NCI-H345 (cell line): ENCODE measurements at places on chromosomes 1 and 21.

DNA sequence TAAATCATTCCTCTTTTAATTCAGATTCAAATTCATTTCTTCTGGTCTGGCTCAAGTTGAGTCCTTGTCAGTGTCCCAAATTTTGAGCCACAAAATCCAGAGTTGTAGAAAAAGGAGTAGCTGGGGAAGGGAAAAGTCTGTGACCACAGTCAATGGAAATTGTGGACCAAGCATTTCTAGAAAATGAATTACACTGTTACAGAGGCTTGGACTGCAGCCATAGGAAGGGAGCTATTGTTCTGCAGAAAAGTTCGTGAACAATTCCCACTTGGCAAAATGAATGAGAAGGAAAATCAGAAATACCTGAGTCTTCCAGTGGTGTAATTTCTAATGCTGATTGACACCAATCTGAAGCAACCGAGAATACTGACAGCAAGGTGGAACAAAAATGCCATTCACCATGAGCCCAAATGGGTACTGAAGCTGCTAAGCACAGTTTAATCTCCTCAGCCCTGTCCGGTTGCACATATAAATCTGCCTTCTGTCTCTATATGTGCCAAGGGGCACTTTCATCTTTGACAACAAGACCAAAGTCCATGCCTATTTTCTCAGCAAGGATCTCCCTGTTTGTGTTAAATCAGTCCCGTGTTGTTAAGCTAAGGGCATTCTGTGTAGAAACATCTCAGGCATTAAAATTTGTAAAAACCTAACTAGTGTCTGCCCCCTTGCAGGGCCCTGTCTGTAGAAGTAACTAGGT, 51.3 kb downstream of the TEX35 start:
- no peak for DNase-seq

GRCh38 chr1:56173736-56174135, 405.6 kb downstream of the PLPP3 start:
- DNase-seq: no peak

DNA sequence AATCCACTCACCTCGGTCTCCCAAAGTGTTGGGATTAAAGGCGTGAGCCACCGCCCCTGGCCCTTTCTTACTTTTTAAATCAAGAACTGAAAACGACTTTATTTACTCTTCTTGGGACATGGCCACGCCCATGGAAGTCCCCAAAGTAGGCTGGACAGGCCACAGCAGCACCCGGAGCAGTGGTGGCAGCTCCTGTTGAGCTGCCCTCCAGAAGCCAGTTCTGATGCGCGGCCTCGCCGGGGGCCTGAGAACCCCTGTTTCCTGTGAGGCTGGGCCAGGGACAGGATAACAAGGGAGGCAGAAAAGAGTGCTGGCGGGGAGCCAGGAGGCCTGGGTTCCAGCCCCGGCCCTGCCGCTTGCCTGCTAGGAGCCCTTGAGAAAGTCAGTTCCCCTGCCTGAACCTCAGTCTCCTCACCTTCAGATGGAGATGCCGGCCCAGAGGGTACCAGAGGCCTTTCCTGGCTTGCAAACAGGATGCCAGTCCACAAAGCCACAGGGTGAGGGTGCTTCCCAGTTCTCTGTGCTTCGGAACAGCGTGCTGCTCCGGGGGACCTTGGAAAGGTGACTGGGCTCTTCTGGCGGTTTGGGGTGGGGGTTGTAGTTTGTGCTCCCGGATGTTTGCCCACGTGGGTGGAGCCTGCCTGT, 59.4 kb downstream of the RUNX3 start:
- no peak for DNase-seq

- DNase-seq: no peak
Observed at GRCh38 chr1:181213056-181213455, 124.6 kb downstream of the IER5 start.

- no peak for DNase-seq
Observed at GRCh38 chr1:64525116-64525686, 55.3 kb downstream of the CACHD1 start.

DNA sequence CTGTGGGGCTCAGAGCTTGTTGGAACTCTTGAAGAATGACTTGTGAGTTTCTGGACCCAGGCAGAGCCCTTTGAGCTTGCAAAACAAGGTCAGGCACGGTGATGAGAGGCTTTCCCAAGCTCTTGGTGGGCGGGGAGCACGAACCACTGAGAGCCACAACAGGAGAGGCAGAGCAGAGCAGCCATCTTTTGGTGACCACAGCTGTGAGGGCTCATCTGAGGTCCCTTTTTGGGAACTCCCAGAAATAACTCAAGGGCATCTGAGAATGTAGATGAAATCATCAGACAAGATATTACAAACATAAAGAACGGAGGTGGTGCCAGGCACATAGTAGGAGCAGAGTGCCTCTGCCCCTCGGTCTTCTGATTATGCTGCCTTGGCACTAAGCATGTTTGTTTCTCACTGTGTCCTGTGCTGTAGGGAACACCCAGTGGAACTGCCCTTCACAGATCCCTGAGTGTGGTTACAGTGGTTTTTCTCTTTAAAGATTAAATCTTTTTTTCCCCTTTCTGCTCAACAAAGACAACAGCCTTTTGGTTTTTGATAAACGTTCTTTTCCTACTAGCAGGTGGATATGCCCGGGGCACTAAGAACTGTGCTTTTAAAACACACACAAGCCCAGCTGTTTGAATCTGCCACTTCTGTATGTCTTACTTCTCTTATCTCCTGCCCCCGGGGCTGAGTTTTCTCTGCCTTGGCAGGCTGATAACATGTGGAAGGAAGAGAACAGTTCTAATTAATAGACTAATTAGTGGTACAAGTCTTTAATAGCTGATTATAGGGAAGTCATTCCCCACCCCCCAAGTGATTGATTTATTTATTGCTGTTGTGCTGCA, 37.7 kb downstream of the CD34 start:
- DNase-seq: no peak

DNA sequence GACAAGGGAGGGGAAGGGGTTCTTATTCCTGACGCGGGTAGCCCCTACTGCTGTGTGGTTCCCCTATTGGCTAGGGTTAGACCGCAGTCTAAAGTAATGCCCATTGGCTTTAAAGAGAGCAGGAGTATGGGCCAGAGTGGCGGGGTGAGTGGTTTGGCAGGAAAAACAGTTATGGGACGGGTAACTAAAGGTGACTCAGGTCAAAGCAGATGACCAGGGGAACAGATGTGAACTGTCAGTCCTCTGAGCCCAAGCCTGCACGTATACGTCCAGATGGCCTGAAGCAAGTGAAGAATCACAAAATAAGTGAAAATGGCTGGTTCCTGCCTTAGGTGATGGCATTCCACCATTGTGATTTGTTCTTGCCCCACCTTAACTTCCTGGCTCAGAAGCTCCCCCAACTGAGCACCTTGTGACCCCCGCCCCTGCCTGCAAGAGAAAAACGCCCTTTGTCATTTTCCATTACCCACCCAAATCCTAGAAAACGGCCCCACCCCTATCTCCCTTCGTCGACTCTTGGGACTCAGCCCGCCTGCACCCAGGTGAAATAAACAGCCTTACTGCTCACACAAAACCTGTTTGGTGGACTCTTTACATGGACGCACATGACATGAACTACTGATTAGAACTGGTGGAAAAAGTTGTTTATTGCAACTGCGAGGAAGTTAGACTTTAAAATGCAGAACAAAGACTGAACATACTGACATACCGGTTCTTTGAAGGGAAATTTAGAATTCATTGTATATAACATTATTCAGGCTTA, 758 bp upstream of the ATAD3B start:
- DNase-seq: no peak

DNA sequence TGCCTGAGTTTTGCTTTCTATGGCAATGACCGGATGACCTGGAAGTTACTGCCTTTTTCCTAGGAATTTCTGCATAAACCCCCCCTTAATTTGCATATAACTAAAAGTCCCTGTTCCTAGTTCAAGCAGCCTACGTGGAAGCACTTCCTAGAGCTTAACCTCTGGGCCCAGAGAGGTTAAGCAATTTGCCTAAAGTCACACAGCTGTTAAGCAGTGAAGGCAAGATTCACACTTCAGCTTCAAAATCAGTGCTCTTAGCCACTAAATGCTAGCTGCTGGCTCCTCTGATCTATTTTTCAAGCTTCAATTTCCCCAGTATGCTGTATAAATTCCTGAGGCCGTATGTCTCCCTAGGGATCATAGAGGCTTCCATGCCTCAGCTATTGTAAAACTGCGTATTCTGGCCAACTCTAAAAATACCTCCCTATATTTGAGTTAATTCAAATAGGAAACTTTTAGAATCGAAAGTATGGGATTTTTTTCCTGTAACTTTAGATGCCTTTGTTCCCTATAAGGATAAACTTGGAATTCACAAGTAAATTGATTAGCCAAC, 53.1 kb upstream of the CD5L start:
- no peak for DNase-seq

- no peak for DNase-seq
Observed at GRCh38 chr1:228038387-228039005, 31.7 kb downstream of the WNT3A start.

DNA sequence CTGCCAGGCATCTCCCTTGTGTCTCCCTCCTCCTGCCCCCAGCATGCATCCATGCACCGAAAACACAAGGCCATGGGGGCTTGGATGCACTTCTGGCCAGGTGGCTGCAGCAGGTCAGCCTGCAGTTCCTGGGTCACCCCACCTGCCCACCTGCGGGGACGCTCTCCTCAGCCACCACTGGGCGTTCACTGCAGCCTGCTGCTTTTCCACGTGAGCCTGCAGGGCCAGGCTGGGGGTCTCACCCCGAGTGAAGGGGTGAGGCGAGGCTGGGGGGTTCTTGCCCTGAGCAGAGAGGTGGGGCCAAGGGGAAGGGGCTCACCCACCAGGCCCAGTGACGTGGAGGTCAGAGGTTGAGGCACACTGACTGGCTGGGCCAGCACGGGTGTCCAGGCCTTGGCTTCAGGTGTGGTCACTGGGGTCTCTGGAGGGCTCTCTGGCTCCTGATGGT, 64.6 kb downstream of the WNT9A start:
- DNase-seq: no peak

DNA sequence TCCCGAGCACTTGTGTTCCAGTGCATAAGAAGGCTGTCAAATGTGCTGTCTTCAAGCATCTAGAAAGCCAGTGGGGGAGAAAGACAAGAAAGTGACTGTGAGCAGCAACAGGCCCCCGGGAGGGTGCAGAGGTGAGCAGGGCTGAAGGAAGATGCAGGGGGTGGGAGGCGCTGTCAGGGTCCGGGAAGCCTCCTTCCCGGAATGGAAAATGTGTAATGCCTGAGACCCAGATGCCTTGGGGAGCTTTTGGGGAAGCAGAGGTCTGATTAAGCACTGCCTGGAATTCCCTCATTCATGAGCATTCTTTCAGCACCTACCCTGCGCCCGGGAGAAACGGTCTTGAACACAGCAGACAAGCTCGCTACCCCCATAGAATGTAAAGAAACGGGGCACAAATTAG, 1.3 kb downstream of the NPHP4 start:
- no peak for DNase-seq

DNA sequence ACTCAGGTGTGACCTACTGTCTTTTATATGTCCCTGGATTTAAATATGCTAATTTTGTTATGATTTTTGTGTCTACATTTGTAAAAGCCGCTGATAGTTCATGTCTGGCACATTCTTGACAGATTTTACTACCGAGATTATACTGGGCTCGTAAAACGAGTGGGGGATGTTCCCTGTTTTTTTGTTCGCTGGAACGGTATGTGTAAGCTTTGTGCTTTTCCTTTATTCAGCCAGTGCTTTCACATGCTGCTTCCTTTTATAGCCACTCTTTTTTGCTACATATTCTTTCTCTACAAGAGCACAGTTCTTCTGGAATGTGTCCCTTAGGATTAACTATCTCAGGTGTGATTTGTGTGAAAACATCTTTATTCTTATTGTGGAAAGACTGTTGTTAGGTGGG, 46.6 kb downstream of the ADARB1 start:
- no peak for DNase-seq

GRCh38 chr1:31783846-31784245, 19.7 kb upstream of the ADGRB2 start:
- DNase-seq: no peak

GRCh38 chr21:34836933-34837505, 168.2 kb downstream of the CLIC6 start:
- no peak for DNase-seq

GRCh38 chr1:169699707-169700106, 11.7 kb downstream of the SELL start:
- no peak for DNase-seq

DNA sequence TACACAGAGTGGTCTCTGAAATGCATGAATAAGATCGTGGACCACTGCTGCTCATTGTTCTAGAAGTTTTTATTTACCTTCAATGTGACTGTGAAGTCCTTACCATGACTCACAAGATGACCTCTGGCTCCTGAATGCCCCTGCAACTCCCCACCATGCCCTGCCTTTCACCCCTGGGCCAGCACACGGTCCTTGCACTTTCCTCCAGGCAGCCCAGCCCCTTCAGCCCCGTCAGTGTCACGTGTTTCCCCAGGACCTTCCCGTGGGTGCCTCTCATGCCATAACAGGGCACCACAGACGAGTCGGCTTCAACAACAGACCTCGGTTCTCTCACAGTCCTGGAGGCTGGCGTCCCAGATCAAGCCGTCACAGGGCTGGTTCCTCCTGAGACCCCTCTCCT, 62.1 kb downstream of the B3GALT5 start:
- DNase-seq: no peak

DNA sequence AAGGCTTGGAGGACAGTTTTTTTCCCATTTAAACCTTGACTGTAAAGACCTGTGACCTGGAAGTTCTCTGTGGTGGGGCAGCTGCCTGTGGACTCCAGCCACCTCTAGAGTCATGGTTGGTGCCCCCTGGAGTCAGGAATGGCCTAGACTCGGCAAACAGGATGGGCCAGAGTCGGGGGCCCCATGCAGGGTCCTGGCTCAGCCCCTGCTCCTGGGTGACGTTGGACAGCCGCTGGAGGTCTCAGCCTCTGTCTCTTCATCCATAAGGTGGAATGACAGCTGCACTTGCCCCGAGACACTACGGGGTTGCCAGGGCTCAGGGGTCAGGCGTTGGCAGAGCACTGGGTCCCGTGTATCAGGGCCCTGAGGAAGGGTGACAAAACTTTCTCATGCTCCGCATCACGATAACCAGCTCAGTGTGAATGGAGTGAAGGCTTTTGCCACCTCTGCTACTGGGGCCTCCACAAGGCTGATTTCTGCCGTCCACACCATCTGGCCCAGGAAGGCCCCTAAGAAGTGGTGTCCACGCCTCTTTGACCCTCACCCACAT, 58.5 kb upstream of the TTC34 start:
- DNase-seq: no peak

DNA sequence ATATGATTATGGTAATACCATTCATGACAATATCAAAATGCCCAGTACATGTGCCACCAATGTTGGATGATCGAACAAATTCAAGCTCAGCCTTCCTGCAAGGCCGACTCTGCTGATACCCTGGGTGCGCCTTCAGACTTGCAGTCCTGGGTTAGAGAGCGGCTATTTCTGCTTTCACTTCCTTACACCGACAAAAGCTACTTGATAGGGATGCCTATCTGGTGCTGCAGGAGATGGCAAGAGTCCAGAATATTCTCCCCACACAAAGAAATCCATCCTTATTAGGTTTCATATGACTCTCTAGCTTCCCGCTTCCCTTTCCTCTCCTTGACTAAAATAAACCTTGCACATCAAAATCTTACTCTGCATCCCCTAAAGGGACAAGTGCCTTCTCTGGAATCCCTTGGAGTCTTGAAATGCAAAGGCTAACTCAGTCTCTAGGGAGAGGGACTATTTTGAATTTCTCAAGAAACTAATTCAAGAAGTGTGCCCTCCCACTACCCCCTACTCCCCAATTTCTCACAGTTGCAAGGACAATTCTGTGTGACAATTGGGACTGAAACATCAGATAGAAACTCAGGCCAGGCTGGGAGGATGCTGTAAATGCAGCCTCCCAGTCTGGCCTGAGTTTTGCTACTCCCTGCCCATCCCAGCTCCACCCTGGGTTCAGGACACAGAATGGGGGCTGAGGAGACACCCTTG, 103.1 kb upstream of the USP24 start:
- DNase-seq: no peak
